ENCODE measurements at places on chromosomes 1 and 21. TPM values are rescaled to one million over a fixed set of nuclear protein-coding genes. Genes with fewer than 3 reads are reported as not detected.

MRPL55 gene
- 81.2 TPM for total RNA-seq

LAMB3 gene
- 0.93 TPM for total RNA-seq

SPATA17 gene
- 3.5 TPM for total RNA-seq

PKP1 gene
- 0.58 TPM for total RNA-seq
